ENCODE measurements at places on chromosomes 3 and 15.
A peak's percentile ranks its signal among the peaks of the same experiment; 100 is the strongest.

GRCh38 chr3:129058441-129059200, 2.0 kb upstream of the GP9 start:
- no peak for DNase-seq

- no peak for DNase-seq
Observed at GRCh38 chr3:37666618-37667017, 195.1 kb upstream of the CTDSPL start.

DNA sequence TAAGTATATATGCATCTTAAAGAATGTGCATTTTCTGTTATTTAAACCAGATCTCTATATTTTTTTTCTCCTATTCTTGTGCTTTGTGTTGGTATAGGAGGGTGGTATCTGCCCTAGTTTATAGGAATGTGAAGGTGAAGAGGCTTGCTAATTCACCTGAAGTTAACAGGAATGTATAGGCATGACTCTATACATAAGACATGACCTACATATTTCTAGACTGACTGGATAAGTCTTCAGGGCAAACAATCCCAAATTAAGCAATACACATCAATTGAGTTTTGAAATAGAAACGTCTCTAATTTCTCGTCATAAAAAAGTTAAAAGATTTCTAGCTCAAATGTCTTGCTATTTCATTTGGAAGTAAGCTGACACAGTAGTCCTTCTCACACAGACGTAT, 410.0 kb downstream of the DIPK2A start:
- no peak for DNase-seq

DNA sequence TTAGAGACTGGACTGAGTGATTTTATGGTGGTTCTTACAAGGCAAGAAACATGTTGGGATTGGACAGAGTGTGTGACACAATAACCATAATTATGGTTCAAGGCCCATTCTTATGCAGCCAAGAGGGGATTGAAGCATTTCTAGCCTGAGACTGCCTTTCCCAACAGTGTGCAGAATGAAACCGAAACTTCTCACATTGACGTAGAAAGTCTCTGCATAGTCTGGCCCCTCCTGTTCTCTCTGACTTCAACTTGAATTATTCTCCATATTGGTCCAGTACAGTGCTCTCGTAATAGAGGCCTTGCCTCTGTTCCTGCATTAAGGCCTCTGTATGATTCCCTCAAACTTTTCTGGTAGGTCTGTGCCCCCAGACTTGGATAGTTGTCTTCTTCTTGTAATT, 138.3 kb downstream of the DIPK2A start:
- DNase-seq, result no peak

- DNase-seq, result peak; percentile 57
Observed at GRCh38 chr15:77107531-77108355, 36.8 kb upstream of the TSPAN3 start.
